ENCODE measurements at places on chromosomes 13 and 19. TPM values are rescaled to one million over a fixed set of nuclear protein-coding genes. Genes with fewer than 3 reads are reported as not detected.
A peak's percentile ranks its signal among the peaks of the same experiment; 100 is the strongest.

DNA sequence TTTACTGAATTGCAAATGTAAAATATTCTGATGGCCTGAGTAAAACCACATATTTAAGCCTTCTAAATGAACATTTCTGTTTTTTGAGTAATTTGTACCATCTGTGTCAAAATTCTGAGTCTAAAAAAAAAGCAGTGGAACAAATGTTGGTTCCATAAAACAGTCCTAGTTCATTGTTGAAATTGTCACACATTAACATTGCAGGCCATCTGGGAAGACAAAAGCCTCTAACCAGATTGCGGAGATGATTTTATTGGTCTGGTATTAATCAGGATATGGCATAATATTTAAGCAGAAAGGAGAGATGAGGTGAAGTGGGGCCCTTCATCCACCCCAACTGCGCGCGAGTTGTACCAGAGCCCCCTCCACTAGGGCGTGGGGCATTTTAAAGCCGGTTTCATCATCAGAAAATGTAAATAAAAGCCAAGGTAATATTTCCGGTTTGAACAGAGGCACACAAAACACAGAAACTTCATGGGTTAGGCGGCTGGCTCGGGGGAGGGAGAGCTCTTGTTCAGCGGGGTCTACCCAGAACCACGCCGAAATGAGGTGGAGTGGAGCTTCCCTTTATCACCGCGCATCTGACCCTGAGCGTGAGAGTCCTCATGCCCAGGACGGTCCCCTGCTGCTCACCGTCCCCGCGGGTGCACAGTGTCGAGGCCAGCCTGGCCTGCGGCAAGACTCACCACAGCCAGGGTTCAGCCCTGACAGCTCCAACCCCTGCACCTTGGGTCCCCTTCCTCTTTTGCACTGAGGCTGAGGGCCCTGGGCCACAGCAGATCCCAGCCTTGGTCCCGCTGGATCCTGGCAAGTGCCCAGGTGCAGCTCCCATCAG, 169.2 kb downstream of the URI1 start:
- DNase-seq = no peak
- H3K27ac ChIP-seq = no peak overlapping the region
- peaks cover 3% of the 10 kb centered on the region for H3K27me3 ChIP-seq
- no peak overlapping the region for H3K4me3 ChIP-seq
- no peaks in the 10 kb centered on the region for H3K36me3 ChIP-seq

Gene SLC10A2
- not detected for total RNA-seq

Gene GPR12
- total RNA-seq = not detected

- no peak overlapping the region for H3K27ac ChIP-seq
- peaks cover 1% of the 10 kb centered on the region for H3K27me3 ChIP-seq
- no peak overlapping the region for H3K4me3 ChIP-seq
- H3K36me3 ChIP-seq = no peaks in the 10 kb centered on the region
- peaks cover 16% of the 10 kb centered on the region for H3K4me1 ChIP-seq
These were observed 64.0 kb downstream of the ANKRD10 start for GRCh38 chr13:110850840-110851239.

- peaks cover 15% of the 10 kb centered on the region for H3K4me1 ChIP-seq
- peak overlapping the region; percentile 88 for H3K27ac ChIP-seq
- no peaks in the 10 kb centered on the region for H3K27me3 ChIP-seq
- DNase-seq = no peak
These were observed 102.7 kb upstream of the POSTN start for GRCh38 chr13:37701306-37701705.

DNA sequence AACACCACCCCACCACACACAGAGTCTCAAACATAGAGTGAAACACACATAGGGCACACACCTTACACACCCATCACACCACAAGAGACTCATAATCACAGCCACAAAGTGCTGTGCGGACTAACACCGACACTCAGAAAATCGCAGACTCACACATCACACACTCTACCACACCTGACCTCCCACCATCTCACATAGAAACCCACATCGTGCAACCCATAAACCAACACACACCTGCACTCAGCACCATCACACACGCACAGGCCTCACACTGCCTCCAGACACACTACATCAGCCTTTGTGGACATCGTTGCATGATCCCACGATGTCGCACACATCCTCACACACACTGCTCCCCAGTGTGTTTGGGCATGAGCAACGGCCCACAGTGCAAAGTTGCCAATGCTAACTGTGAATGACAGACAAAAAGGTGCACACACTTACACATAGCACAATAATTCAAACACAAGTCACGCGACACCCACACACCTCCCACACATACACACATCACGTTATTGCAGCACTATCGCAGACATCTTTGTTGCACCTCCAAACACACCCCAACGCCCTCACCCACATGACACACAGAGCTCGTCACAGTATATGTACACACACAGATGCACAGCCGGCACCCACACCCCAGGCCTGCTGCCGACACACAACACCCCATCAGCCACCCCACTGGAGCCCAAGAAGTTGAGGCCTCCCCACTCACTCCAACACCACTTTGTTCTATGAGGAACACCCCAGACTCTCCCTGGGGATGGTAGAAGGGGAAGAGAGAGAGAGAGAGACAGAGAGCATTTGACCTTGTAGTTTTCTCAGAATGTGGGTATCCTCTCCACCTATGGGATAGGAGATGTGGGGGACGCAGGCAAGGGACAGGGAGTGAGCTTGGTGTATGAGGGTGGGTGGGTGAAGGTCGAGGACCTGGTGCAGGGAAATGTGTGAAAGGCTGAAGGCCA, 1.2 kb upstream of the ATP1A3 start:
- H3K4me1 ChIP-seq = peaks cover 12% of the 10 kb centered on the region
- no peak for DNase-seq
- H3K27me3 ChIP-seq = peaks cover 57% of the 10 kb centered on the region
- H3K36me3 ChIP-seq = no peaks in the 10 kb centered on the region
- H3K27ac ChIP-seq = no peak overlapping the region

DNA sequence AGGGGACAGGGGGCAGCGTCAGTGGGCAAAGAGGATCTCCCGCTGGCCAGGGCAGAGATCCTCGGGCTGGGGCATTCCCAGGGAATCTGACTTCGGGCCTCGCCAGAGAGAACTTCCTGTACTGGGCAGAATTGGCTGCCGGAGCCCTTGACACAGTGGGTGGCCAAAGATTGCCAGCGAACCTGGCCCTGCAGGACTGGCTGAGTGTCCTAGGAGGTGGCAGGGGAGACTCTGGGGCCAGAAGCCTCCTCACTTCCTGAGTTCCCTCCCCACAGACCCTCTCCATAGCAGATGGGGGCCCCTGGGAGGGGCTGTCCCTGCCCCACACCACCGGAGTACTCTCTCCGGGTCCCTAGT, 19.3 kb downstream of the DPP9 start:
- peaks cover 27% of the 10 kb centered on the region for H3K4me1 ChIP-seq
- H3K27me3 ChIP-seq = no peaks in the 10 kb centered on the region
- no peak for DNase-seq
- peaks cover 25% of the 10 kb centered on the region for H3K36me3 ChIP-seq
- H3K4me3 ChIP-seq = no peak overlapping the region

- peaks cover 6% of the 10 kb centered on the region for H3K4me1 ChIP-seq
- peaks cover 42% of the 10 kb centered on the region for H3K36me3 ChIP-seq
- peak within 1 kb of the TSS; percentile 99 for H3K27ac ChIP-seq
- H3K27me3 ChIP-seq = no peaks in the 10 kb centered on the region
- H3K4me3 ChIP-seq = peak within 1 kb of the TSS; percentile 90
- DNase-seq = peak; percentile 97
These were observed at the start of gene ZNF506 for GRCh38 chr19:19821366-19821951. ZNF506 (minus strand) TSS chr19:19821750; CDS start chr19:19821603, 147 bp downstream.

DNA sequence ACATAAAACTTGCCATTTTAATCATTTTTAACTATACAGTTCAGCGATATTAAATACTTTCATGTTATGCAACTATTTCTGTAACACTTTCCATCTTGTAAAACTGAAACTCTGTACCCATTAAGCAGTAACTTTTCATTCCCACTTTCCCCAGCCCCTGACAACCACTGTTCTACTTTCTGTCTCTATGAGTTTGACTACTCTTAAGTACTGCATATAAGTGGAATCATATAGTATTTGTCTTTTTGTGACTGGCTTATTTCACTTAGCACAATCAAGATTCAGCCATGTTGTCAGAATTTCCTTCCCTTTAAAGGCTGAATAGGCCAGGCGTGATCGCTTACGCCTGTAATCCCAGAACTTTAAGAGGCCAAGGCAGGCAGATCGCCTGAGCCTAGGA, 56.2 kb downstream of the ARHGAP35 start:
- no peaks in the 10 kb centered on the region for H3K27me3 ChIP-seq
- no peak overlapping the region for H3K27ac ChIP-seq
- no peak overlapping the region for H3K4me3 ChIP-seq
- H3K4me1 ChIP-seq = peaks cover 38% of the 10 kb centered on the region

DNA sequence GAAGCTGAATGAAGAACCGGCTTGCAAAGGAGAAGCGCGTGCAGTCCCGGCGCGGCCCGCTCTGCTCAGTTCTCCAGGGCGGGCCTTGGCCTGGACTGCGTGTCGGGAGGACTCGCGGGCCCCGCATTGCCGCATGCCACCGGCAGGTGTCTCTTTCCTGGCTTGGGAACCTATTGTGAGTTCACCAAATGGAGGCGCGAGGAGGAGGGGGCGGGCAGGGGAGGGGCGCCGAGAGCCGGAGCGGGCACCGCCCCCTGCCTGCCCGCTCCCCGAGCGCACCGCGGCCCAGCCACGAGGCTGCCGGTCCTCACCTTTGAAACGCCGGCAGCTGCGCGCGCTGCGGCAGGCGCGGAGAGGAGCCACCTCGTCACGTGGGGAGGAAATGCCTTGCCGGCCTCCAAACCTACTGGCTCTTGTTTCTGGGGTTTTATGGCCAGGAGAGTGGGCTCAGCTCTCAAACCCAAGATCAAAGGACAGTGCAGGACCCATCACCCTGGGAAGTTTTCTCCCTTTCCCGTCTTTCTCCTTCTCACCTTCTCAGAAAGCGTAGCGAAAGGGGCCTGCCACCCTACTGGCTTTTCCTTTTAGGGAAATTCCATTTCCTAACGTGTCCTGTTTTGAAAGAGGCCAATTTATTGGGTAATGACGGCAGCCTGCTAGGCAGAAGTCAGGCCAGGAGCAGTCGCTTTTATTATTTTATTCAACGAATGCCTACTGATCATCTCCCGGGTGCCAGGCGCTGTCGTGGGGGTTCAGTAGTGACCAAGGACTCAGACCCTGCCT, 13.8 kb upstream of the UBE2L5 start:
- H3K4me3 ChIP-seq = peak overlapping the region; percentile 65
- peak; percentile 94 for DNase-seq
- no peaks in the 10 kb centered on the region for H3K27me3 ChIP-seq
- peaks cover 28% of the 10 kb centered on the region for H3K4me1 ChIP-seq

GRCh38 chr13:31731921-31732320, 7.4 kb upstream of the RXFP2 start:
- no peak for DNase-seq
- no peak overlapping the region for H3K27ac ChIP-seq
- no peaks in the 10 kb centered on the region for H3K36me3 ChIP-seq
- H3K27me3 ChIP-seq = peaks cover 25% of the 10 kb centered on the region

DNA sequence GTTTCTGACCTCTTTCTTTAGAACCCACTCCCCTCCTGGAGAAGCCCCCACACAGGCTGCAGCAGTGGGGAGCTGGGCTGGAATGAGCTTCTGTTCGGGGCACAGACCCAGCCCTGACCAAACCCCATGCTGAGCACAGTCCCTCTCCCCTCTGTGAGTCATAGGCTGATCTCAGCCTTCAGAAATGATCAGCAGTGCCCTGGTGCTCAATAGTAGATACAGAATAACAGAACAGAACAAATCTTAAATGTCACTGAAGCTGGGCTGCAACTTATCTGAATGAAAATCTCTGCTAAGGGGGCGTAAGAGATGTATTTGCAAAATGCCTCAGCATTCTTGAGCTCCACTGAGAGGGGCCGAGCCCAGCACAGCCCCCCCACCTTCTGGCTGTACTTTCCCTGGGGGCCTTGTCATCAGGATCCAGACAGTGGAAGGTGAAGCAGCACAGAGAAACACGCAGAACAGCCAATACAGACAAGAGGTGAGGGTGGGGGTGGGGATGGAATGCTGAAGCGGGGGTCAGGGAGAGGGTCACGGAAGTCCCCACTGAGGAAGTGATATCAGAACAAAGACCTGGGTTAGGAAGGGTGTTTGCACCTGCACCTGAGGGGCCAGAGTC, 9.9 kb downstream of the ZNF665 start:
- peaks cover 5% of the 10 kb centered on the region for H3K36me3 ChIP-seq
- peak overlapping the region; percentile 92 for H3K27ac ChIP-seq
- H3K4me1 ChIP-seq = peaks cover 25% of the 10 kb centered on the region
- no peaks in the 10 kb centered on the region for H3K27me3 ChIP-seq
- no peak overlapping the region for H3K4me3 ChIP-seq

GRCh38 chr19:8334458-8335342, 8.4 kb downstream of the KANK3 start:
- H3K27ac ChIP-seq = no peak overlapping the region
- DNase-seq = no peak
- no peak overlapping the region for H3K4me3 ChIP-seq
- no peaks in the 10 kb centered on the region for H3K36me3 ChIP-seq
- peaks cover 4% of the 10 kb centered on the region for H3K4me1 ChIP-seq

Measured in chondrocyte (in vitro differentiated cells).